ENCODE measurements at places on chromosomes 7 and 10.

GRCh38 chr7:158499082-158499455, 88.6 kb downstream of the PTPRN2 start:
- no peak for DNase-seq

DNA sequence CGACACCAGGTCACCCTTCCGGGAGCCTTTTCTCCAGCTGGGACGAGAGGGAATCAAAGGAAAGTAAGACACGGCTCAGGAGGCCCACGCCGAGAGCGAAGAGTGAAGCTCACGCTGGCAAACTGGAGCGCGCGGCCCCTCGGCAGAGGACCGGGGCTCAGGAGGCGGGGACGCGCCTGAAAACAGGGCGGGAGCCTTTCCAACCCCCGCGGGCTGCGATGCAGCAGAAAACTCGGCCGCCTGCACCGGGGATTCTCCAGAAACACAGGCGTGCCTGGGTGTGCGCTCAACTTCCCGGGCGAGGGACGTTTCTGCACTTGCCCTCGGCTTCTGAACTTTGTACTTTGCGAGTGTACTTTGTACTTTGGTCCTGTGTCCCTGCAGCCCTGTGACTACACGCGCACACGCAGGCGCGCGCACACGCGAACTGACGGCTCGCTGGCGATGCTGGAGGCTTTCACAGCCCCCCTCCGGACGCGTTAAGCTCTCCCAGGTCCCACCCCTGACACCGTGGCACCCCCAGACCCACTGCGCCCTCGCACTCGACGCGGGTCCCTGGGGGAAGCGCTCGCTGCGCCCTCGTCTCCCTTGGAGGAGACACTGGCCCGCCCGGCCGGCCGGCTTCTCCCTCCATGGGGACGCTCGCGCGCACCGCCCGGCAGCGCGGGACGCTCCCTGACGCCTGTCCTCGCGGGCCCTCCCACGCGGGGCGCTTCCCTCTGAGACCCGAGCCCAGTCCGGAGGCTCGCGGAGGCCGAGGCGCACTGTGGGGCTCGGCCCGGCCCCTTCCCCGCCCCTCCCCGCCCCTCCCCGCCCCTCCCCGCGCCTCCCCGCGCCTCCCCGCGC, 588 bp upstream of the PAOX start:
- DNase-seq: no peak

DNA sequence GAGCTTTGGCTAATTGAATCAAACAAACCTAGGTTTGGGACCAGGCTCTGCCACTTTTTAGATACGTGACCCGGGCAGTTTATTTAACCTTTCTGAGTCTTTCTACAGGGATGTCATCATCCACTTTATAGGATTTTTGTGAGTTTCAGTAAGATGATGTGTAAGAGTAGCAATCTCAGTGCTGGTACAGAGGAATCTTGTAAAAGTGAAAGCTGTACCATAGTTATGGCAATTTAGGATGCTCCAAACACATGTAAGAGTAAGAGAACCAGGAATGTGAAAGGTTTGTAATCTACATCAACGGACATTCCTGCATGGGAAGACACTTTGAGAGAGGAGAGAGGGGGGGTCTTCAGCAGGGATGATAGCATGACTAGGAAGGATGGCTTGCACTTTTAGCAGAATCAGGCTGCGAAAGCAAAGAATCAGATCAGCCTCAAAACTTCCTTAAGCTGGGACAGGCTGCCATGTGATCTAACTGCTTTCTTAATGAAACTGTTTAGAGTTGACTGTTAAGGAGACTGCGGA, 968 bp downstream of the NOLC1 start:
- no peak for DNase-seq

- no peak for DNase-seq
Observed at GRCh38 chr7:103009466-103010185, 65.0 kb downstream of the FBXL13 start.

DNA sequence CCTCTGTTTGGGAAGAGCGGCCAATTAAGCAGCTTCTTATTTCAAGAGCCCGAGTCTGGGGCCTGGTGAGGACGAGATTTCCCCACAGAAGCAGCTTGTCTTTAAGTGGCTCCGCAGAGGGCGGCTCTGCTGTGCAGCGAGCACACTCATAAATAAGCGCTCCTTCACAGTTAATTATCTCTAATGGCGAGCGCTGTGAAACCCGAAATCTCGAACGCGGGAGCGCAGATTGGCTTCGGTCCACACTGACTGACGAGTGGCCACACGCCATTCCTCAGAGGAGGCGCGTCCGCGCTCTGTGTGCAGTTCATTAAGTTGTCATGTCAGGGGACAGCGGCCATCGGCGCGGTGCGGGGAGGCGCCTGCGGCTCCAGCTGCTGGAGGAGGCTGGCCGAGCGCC, 560.9 kb downstream of the DNAJB6 start:
- DNase-seq: no peak

DNA sequence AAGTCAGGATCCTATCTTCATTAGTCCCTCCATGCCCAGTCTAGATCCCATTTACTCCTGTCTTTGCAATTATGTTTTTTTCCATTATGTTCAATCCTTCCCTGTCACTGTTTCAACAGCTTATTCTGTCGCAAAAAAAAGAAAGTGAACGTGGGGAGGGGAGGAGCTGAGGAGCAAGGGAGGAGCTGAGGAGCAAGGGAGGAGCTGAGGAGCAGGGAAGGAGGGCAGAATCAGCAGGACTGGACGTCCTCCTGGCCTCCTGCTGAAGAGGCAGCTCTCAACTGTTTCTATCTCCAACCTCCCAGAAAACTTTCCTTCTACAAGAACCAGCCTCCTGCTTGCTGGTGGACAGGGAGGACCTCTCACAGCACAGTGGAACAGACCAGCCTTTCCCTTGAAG, 26.0 kb downstream of the LARP4B start:
- DNase-seq: no peak

DNA sequence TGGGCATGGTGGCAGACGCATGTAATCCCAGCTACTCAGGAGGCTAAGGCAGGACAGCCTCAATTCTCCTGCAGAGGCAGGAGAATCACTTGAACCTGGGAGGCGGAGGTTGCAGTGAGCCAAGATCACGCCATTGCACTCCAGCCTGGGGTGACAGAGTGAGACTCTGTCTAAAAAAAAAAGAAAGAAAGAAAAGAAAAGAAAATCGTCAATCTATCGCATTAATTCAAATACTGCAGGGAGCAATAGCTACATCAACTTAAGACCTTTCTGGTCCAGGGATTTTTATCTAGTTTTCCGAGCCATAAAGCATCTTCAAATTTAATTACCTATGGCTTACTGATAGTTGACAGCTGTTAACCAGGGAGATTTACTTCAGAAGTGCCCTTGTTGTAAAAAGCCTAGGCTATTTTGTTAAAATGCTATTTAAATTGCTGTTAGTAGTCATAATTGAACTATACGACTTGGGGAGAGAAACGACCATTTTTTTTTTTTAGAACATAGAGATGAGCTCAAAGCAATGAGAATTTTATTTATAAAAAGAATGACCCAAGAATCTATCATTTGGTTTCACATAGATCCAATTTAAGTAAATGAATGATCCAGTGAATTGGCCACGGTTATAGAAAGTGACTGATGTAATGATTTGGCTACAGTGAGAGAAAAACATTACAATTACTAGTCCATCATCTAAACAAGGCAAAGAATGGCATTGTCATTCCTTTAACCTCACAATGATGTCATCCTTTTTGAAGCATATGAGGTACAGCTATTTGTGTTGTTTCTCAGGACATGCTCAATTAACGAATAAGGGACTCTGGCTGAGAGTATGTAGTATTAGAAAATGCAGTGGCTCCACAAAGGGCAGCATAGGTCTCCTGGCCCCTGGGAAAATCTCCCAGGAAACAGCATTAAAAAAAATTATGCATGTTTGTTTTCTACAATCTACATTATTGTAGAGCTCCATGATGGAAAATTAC, 85.3 kb downstream of the SEMA3C start:
- DNase-seq: no peak

DNA sequence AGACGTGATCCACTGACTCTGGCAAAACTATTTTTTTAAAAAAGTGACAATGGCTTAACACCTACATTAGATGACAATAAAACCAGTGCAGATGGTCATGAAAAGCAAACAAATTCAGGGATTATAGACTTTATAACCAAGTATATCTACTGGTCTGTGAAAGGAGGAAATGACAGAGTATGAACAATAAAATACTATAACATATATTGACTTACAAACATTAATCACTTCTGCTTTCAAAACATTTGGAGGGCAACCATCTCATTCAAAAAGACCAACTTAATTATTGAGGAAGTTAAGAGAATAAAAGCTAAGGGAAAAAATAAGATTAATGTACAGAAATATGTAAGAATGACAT, 34.8 kb downstream of the JMJD1C start:
- DNase-seq: no peak

DNA sequence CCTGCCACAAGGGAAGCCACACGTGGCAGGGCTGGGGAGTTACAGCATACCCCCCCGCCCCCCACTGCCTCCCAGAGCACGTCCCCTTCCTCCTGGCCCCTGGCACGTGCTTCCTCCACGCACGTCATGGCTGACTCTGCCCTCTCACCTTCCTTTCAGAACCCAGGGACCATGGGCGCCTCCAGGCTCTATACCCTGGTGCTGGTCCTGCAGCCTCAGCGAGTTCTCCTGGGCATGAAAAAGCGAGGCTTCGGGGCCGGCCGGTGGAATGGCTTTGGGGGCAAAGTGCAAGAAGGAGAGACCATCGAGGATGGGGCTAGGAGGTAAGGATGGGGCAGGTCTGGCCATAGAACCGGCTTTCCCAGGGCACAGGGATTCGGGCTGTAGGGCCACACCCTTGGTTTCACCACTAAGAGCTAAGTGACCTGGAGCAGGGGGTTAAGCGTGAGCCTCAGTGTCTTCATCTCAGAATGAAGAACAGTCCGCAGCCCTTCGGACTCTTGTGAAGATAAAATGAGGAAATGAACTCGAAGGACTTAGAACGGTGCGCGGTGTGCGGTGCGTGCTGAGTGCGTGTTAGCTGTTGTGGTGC, 2.5 kb downstream of the NUDT1 start:
- no peak for DNase-seq

- no peak for DNase-seq
Observed at GRCh38 chr10:68734349-68734748, 13.3 kb downstream of the CCAR1 start.

GRCh38 chr10:98611436-98611835, 164.7 kb upstream of the HPS1 start:
- no peak for DNase-seq

All from NCI-H2029 treated with DMSO at 0.1 percent for 48 hours (cell line).